ENCODE measurements at places on chromosomes 4 and X. TPM values are rescaled to one million over a fixed set of nuclear protein-coding genes. Genes with fewer than 3 reads are reported as not detected.

NSG1 gene
- 0.86 TPM for total RNA-seq

MMRN1 gene
- total RNA-seq, result not detected

TCEAL6 gene
- total RNA-seq, result not detected

GRCh38 chr4:113756005-113756410 lies 5.5 kb downstream of the CAMK2D start:
- DNase-seq, result peak; percentile 30

All from fibroblast of villous mesenchyme (primary cell).